ENCODE measurements at places on chromosomes 7 and 10.
A peak's percentile ranks its signal among the peaks of the same experiment; 100 is the strongest.

DNA sequence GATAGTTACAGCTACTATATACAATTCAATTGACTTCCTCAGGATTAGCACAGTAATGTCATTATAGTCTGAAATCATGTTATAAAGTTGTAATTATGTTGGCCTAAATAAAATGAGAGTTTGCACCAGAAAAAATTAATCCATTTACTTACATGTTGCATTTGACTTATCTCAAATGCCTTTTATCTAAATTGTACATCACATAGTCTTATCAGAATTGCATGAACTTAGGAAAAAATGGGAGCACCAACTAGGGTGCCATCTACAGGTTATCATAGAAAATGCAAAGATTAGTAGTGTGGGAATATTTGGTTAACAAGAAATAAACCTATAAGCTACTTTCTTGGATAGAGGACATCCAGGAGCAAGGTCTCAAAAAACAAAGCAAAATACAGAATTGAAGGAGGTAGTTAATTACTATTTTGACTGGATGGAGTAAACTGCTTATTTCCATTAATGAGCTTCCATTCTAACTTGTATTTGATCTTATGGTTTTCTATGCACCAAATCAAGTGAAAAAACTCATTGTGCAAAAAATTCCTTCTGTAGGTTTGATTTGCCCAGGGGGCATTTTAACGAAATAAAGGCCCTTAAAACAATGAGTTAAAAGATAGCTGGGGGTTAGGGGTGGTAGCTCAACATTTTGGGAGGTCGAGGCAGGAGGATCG, 60.0 kb upstream of the ORC5 start:
- DNase-seq = no peak

- DNase-seq = no peak
These were observed 450.9 kb upstream of the MKI67 start for GRCh38 chr10:128576943-128577670.

GRCh38 chr7:124403112-124403511, 362.5 kb downstream of the GPR37 start:
- DNase-seq = no peak

DNA sequence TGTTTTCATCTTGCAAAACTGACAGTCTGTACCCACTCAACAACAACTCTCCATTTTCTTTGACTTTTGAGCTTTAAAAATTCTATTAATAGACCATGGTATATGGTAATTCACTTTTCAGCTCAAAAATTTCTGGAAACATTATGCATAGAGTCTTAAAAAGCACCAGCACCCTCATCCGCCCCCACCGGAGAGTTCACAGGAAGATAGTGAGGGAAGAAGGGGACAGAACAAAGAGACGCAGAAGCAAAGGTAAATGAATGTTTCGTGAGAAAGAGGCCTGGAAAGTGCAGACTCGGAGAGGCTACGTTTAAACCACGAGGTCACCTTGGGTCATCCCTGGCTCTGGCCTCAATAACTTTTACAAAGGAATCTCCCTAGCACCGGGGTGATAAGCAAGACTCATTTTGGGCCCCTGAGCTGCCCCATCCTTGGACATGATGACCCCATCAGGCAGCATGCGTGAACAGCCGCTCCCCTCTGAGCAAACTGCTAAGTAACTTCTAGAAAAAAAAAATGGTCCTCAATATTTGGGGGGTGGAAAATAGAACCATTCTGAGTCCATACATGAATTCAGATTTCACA, 96.3 kb downstream of the CPXM2 start:
- DNase-seq = no peak

GRCh38 chr7:153934629-153935028, 117.6 kb upstream of the DPP6 start:
- no peak for DNase-seq

- peak; percentile 26 for DNase-seq
These were observed 151.6 kb downstream of the KIAA1217 start for GRCh38 chr10:24360282-24361127.

GRCh38 chr10:132443605-132443982, 46.6 kb downstream of the PWWP2B start:
- DNase-seq = peak; percentile 67

GRCh38 chr10:65847436-65848230, 1078.2 kb upstream of the LRRTM3 start:
- DNase-seq = no peak

DNA sequence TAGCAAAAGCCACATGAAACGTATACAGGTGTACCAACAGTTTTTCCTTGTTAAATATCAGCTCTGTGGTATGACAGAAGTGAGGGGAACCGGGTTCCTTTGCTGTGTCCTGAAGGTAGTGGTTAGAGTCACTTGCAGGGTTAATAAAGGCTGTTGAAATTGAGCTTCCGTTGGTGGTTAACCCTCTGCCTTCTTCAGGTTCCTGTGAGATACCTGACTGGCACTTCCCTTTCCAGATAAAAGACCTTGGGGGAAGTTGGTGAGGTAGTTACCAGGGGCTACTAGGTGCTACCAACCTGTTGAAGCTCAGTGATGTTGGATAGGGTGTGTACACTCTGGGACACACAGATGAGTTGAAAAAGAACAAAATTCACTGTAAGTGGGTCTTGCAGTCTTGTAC, 384.1 kb downstream of the GATA3 start:
- no peak for DNase-seq
